Left lung (tissue), 14 donors: ENCODE measurements at places on chromosomes 1 and 21. TPM values are rescaled to one million over a fixed set of nuclear protein-coding genes. Genes with fewer than 3 reads are reported as not detected.

Gene OR6K6
- polyA plus RNA-seq: not detected

Gene LRRC38
- not detected for polyA plus RNA-seq

Gene SPRR5
- polyA plus RNA-seq: not detected

GRCh38 chr1:46539972-46540371 lies 11.5 kb downstream of the KNCN start:
- DNase-seq: peak; percentile 18

DNA sequence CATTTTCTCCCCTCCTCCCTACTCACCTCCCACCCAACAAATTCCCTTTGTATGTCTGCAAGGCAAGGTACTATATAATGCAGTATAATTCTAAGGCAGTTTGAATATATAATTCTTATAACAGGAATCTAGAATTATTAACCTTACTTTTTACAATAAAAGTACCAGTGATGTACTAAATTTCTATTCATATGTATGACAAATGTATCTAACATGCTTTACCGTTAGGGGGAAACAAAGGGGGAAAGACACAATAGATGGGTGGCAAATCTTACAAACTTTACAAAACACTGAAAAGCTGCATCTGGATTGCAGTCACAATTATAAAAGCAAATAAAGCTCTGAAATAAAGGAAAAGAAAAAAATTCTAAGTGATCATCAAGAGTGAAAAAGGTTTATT lies 2.3 kb downstream of the PIK3R3 start:
- DNase-seq: no peak

- no peak for DNase-seq
Measured at GRCh38 chr1:31562707-31563360, 13.5 kb upstream of the TINAGL1 start.

DNA sequence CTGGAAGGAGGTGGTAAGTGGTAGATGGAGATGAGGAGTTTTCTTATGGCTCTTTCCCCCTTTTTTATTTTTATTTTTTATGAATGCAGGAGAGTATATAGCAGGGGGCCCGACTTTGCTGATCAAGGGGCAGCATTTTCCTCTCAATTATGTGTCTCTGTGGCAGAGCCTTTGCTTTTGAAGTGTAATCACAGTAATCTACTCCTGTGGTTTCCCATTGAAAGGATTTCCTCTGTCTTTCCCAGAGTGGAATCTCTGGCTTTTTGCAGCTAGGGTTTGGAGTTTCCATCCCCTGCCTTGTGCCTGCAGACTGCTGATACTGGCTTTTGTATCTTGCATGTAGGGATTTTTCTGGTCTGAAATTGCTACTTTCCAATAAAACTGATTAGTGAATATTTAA lies 29.1 kb downstream of the ARID1A start:
- DNase-seq: no peak

GRCh38 chr1:214761030-214761429 lies 158.0 kb downstream of the CENPF start:
- no peak for DNase-seq

- no peak for DNase-seq
Measured at GRCh38 chr1:6505367-6506209, 14.1 kb upstream of the PLEKHG5 start.

DNA sequence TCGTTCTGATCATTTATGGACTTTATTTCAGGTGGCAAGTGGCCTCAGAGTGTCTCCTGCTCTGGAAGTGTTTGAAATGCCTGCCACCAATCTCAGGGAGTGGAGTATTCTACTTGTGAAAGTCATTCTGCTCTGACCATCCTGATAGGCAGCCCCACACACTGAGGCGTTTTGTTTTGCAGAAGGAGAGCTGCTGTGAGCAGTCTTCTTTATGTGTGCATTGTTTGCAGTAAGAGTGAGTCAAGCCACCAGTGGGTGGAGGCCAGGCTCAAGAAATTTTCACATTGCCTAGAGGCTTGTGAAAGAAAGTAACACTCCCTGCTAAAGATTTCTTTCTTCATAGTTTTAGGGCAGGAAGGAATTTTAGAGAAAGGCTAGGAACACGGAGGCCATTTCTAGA lies 204.4 kb downstream of the SLC35F3 start:
- DNase-seq: no peak

- DNase-seq: no peak
Measured at GRCh38 chr1:232600424-232601258, 29.3 kb downstream of the SIPA1L2 start.

DNA sequence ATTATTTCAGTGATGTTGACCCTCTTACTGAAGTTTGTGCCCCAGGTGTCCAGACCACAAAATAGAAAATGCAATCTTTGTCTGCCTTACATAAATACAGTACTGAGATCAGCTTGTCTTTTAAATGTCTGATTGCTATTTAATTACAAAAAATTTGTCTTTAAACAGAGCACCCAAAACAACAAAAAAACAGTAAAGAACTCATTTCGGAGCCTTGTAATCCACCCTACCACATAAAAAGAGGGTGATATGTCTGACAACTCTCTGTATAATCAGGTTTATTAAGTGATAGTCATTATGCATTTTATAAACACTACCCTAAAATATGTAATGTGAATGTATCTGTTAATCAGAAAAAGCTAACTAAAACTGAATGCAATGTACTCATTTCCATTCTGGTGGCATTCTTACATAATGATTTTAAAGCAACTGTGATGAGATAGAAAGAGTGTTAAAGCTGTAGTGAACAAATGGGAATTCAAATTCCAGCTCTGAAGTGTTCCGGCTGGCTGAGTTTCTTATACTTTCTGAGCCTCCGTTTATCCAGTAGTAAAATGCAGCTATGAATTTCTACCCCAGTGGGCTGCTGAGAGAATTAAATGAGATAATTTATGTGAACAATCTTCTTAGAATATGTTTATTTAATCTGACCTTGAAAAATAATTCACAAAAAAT lies 486.6 kb downstream of the USP25 start:
- DNase-seq: peak; percentile 48

DNA sequence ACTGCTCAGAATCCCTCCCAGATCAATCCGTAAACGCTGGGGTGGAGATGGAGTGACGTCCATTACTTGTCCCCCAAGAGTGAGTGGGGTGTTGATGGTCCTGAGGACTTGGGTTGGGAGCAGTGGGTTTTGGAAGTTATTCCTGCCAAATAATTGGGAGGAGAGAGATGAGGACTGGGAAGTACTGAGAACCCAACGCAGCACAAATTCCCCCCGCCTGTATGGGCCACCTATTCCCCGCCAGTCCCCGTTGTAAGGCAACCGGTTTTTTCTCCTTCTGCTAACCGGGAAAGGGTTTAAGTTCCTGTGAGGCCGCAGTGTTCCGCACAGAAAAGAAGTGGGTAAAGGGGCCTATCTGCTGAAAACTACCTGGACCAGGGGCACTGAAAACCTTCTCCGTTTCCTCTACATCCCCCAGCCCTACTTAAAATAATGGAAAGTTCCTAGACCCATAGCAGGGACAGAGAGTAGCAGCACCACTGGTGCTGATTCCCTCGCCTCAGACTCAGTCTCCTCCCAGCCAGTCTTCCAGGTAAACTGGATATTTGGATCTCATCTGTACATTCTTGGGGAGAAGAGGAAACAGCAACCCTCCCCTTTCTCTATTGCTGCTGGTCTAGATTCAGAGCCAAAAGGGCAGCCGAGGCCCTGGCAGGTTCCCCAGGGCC lies 738 bp downstream of the LURAP1 start:
- no peak for DNase-seq

- DNase-seq: no peak
Measured at GRCh38 chr1:214192825-214193643, 87.9 kb upstream of the SMYD2 start.

GRCh38 chr21:37593015-37593414 lies 226.4 kb downstream of the DYRK1A start:
- no peak for DNase-seq

DNA sequence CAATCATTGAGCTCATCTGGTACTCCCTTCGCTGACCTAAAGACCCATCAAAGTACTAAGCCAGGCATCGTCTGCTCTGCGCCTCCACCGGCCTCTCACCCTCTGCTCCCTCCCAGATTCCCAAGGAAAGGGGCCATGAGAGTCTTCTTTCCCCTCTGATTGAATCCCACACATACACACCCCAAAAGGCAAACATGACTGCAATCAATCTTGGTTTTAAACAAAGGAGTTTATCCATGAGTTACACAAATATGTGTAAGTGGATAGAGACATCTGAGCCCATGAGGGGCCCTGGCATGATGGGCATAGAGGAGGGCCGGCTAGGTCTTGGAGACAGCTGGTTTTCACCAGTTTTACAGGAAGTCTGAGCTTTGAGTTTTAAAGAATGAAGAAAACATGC lies 50.9 kb downstream of the CAPN2 start:
- no peak for DNase-seq
